Daoy (cell line): ENCODE measurements at places on chromosomes 6 and 20. TPM values are rescaled to one million over a fixed set of nuclear protein-coding genes. Genes with fewer than 3 reads are reported as not detected.

DNA sequence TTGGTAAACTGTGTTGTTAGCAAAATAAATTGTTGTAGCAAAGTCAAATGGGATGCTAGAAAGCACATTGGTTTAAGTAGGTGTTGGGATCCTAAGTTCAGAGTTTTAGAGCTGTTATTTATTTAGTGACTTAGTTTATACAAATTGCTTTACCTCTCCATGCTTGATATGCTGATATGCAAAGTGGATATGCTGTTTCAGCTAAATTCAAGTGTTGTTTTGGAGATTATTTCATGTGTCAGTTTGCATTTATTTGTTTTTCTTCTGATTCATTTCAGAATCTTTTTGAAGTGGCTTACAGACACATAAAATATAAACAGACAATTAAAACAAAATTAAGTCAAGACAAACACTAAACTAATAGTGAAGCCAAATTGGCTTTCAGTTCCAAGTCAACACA, 203.5 kb downstream of the ADGRB3 start:
- DNase-seq = no peak

DNA sequence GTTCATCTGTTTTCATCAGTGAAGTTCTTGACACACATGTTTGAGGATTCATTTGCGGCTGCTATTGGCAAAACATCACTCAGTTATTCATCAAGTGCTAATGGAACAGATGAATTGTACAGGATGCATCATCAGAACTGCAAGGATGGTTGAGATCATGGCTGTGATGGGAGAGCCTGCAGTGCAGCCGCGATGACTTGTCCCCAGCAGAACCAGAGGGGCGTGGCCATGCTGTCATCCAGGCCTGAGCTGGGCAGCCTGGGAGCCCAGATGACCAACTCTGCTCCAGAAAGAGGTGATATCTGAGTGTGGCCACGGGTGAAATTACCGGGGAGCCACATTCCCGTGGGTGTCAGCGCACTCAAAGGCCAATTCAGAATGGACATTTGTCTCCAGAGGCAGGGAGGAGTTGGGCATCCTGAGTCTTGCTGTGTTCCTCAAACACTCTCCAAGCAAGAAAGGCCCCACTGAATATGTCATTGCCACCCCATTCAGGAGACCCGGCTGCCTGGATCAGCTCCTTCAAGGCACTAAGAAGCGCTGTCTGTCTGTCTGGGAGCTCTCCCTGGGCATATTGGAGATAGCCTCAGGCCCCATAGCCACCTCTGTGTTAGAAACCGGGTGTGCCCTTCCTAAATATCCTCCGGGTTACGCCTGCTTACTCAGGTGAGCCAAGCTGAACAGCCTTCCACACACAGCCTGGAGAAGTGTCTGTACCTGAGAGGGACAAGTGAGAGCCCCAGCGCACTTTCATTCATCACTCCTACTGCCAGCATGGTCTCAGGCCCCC, 66.7 kb downstream of the SYNDIG1 start:
- DNase-seq = no peak

GRCh38 chr20:1945134-1945618, 48.7 kb downstream of the PDYN start:
- DNase-seq = no peak

GRCh38 chr6:44269178-44269920, 901 bp upstream of the TMEM151B start:
- no peak for DNase-seq

DNA sequence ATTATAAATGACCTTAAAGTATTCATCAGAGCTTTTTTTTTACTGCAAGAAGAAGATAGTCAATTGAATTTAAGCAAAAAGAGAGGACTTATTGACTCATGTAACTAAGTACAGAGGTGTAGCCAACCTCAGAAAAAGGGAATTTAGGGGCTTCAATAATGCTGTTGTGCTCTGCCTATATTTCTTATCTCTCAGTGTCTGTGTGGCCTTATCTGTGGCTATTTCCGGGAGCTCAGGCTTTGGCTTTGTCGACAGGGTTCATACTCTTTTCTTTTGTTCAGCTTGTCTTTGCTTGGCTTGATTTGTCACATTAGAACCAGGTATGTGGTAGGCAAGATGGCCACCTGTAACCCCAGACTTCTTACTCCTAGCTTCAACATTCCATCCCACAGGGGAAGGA, 38.6 kb upstream of the FABP7 start:
- no peak for DNase-seq

GRCh38 chr6:133341607-133342158, 100.5 kb downstream of the EYA4 start:
- peak; percentile 91 for DNase-seq

PTK6 gene
- not detected in 2 replicates for total RNA-seq

OR2W1 gene
- total RNA-seq = not detected in 2 replicates

CRISP3 gene
- total RNA-seq = not detected in 2 replicates
